ENCODE measurements at places on chromosomes 12 and 14. TPM values are rescaled to one million over a fixed set of nuclear protein-coding genes. Genes with fewer than 3 reads are reported as not detected.
A peak's percentile ranks its signal among the peaks of the same experiment; 100 is the strongest.

- DNase-seq = peak; percentile 65
These were observed 3.9 kb upstream of the POC1B start for GRCh38 chr12:89529738-89530137.

DNA sequence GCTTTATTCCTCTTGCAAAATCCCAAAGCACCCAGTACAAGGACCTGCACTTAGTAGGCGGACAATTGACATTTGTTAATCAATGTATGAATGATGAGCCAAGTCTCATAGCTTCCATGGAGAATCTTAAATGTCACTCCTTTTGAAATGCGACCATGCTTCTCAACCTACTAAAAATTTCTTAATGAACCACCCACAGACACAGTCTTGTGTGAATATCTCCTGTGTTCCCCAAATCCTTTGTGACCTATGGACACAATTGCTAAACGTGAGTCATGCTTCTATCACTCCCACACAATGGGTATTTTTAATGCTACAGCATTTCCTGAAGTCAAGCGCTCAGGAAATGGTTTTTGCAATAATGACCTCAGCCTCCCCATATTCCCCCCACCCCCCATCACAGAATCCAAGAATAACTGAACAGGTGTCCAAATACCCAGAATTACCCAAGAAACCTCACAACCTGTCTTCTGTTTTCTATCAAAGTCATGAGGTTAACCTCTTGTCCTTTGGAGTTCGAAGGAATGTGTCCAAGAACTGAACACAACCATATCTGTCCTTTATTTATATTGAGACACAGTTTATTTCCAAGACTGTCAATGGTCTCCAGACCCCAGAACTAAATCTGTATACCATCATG lies 163.6 kb upstream of the PLEKHG7 start:
- DNase-seq = no peak

DNA sequence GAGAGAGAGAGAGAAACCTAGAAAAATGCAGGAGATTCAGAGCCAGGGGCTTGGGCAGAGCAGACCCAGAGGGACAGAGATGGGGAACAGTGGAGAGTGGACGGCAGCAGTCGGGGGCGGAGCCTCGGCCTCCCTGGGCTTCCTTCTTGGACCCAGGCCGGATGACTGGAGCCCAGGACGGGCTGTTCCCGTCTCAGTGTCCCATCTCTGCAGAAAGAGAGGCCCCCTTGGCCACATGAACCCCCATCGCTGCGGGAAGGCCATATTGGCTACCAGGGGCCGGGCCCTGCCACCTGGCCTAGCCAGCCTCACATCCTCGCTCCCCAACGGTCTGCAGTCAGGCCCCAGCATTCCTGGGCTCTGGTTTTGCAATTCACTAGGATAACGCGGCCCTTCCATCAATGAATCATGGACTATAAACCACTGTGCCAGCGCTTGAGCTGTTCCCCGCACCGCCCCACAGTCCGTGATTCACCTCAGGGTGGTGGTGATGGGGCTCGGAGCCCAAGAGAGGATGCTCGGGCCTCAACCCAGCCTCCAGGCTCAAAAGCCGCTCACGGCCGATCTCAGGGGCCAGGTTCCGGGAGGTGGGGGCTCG lies 116.5 kb downstream of the RFLNA start:
- DNase-seq = peak; percentile 93

- no peak for DNase-seq
These were observed 141.0 kb downstream of the RASSF9 start for GRCh38 chr12:85695097-85695715.

GRCh38 chr14:35821564-35822411 lies 4.3 kb upstream of the BRMS1L start:
- DNase-seq = peak; percentile 38

GRCh38 chr12:122087431-122088178 lies 9.0 kb downstream of the MLXIP start:
- DNase-seq = no peak

DNA sequence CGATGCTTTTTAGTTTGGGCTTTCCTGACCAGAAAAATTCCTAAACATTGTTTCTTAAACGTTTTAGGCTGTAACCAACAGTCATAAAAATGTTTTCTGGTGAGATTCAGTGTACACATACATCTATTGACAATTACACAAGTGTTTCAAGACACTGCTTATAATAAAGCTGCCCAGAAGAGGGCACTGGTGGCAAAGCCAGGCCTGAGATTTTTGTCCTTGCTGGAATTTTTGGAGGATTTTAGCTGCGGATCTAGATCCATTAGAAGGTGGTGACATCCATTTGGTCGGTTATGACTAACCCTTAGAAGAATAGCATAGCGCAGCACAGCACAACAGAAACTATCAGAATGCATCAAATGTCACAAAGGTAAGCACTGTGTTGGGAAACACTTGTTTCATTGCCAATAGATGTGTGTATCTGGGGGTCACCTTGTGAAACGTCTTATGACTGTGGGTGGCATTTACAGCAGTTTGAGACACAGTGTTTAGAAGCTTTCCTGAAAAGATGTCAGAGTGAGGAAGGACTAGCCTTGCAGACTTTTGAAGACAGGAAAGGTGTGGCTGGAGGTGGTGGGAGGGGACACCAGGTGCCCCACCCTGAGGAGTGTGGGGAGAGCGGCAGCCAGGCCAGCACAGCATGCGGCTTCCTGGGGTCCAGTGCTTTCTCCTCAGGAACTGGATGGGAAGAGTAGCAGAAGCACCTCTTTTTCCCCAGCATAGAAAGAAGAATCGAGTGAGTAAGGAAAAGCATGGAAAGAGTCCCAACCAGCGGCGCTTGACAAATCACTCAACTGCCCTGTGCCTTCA lies 54.7 kb upstream of the FKBP4 start:
- peak; percentile 40 for DNase-seq

DNA sequence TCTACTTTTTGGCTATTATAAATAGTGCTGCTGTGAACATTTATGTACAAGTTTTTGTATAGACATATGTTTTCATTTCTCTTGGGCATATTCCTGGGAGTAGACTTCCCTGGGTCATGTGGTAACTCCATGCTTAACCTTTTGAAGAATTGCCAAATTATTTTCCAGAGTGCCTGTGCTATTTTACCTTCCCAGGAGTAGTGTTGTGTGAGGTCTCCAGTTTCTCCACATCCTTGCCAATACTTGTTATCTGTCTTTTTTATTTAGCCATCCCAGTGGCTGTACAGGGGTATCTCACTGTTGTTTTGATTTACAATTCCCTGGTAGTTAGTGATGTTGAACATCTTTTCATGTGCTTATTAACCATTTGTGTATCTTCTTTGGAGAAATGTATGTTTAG lies 18.9 kb downstream of the UBE3B start:
- no peak for DNase-seq

GRCh38 chr14:35287431-35288013 lies 4.7 kb upstream of the PSMA6 start:
- no peak for DNase-seq

DNA sequence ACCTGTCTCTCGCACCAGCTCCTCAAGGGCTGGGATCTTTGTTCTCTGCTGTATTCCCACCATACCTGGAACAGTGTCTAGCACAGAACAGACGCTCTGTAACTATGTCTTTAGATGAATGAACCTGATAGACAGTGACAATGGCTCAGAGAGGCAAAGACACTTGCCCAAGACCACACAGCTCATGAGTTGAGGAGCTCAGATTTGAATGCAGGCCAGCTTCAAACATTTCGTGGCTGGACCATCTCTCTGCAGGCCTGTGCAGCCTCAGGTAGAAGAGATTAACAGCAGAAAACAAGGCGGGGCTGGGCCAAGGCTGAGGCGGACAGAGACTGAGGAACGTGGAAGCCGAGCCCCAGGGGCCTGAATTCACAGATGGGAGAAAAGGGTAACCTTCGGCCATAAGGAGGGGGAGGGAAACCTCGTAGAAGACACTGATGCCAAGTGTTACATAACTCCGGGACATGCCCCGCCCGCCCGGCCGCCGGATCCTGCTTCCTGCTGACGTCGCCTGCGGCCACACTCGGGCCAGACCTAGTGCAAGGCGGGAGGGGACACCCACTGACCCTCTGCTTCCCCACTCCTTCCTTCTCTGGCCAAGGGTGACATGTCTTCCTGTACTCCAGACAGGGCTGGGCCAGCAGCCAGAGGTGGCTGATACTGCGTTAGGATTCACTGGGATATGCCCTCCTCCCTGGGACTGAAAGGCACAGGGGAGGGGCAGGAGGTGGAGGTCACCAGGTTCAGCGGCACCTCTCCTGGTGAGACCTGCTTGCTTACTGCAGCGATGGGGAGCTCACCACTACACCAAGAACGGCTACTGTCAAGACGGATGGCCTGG lies 86.8 kb downstream of the RFLNA start:
- DNase-seq = peak; percentile 76

GRCh38 chr12:15368812-15369211 lies 46.5 kb downstream of the PTPRO start:
- DNase-seq = no peak

DNA sequence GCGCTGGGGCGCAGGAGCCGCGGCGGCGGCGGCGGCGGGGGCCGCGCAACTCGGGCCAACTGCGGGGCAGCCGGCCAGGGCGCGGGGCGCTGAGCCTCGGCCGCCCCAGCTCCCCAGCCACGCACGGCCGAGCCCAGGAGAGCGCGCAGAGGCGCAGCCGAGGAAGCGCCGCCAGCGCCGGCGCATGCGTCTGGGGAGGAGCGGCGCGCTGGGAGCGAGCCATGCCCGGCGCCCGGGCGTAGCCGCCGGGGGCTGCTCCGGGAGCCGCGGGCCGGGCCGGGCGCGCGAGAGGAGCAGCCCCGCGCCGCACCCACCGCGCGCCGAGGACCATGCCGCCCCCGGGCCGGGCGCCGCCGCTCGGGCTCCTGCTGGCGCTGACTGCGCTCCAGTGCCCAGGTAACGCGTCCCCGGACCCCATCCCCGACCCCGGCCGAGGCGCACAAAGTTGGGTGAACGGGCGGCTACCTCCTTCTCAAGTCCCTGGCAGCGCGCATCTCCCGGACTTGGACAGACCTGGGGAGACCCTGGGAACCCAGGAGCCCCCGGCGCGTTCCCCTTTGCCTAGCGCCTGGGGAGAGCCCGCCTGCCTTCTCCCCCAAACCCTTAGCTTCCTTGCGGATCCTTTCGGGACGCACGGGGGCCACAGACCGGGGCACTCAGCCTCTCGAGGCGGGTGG lies 121.4 kb downstream of the AACS start:
- no peak for DNase-seq

The GPR135 gene
- 7.2 TPM for total RNA-seq

The SLC8A3 gene
- total RNA-seq = 2.9 TPM
